Aorta (tissue), 5 donors: ENCODE measurements at places on chromosomes 6 and 20. TPM values are rescaled to one million over a fixed set of nuclear protein-coding genes. Genes with fewer than 3 reads are reported as not detected.
A peak's percentile ranks its signal among the peaks of the same experiment; 100 is the strongest.

GRCh38 chr20:41336711-41337492 is 3.7 kb upstream of the LPIN3 start:
- H3K27ac ChIP-seq: no peak overlapping the region
- H3K4me3 ChIP-seq: no peak overlapping the region
- H3K4me1 ChIP-seq: no peaks in the 10 kb centered on the region
- no peak for DNase-seq

DNA sequence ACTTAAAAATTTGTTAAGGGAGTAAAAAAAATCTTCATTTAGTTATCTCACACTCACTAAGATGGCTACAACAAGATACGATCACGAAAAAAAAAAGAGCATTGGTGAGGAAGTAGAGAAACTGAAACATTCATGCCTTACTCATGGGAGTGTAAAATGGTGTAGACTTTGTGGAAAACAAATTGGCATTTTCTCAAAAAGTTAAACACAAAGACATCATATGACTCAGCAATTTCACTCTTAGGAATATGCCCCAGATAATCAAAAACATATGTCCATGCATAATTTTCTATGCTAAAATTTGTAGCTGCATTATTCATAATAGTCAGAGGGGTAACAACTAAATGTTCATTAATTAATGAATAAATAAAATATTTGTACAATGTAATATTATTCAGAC is 120.9 kb upstream of the IRAK1BP1 start:
- no peaks in the 10 kb centered on the region for H3K36me3 ChIP-seq
- H3K27ac ChIP-seq: no peak overlapping the region
- no peak overlapping the region for H3K4me3 ChIP-seq
- H3K27me3 ChIP-seq: no peaks in the 10 kb centered on the region
- DNase-seq: no peak

ARMH2 gene
- not detected for total RNA-seq

- no peak overlapping the region for H3K4me3 ChIP-seq
- peaks cover 14% of the 10 kb centered on the region for H3K4me1 ChIP-seq
- H3K27ac ChIP-seq: peak overlapping the region; percentile 87
- DNase-seq: peak; percentile 85
Observed at GRCh38 chr20:31674895-31675827, 37.4 kb downstream of the COX4I2 start.

DLK2 gene
- total RNA-seq: not detected

GRCh38 chr20:53570446-53571276 is 23.0 kb downstream of the ZNF217 start:
- no peak overlapping the region for H3K27ac ChIP-seq
- H3K27me3 ChIP-seq: no peaks in the 10 kb centered on the region
- no peaks in the 10 kb centered on the region for H3K4me1 ChIP-seq
- peaks cover under 1% of the 10 kb centered on the region for H3K36me3 ChIP-seq
- no peak for DNase-seq
- H3K4me3 ChIP-seq: no peak overlapping the region
